Aorta (tissue), 5 donors: ENCODE measurements at places on chromosomes 1 and 21.

GRCh38 chr1:232678185-232678886 is 48.4 kb upstream of the SIPA1L2 start:
- no peak for DNase-seq

DNA sequence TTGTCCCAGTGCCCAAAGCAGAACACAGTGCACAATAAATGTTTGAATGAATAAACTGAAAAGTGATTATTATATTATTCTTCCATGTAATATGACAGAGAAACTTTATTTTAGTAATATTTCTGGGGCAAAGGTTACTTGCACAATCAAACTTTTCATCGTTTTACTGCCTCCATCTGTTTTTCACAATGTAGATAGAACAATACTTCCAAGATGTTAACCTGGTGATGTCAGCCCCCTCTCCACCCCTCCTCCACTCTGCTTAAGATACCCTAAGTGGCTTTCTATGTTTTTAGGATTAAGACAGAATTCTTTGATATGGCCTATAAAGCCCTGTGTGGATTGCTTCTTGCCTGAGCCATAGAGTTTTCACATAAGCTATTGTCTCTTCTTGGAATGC is 13.8 kb upstream of the NTMT2 start:
- no peak for DNase-seq

DNA sequence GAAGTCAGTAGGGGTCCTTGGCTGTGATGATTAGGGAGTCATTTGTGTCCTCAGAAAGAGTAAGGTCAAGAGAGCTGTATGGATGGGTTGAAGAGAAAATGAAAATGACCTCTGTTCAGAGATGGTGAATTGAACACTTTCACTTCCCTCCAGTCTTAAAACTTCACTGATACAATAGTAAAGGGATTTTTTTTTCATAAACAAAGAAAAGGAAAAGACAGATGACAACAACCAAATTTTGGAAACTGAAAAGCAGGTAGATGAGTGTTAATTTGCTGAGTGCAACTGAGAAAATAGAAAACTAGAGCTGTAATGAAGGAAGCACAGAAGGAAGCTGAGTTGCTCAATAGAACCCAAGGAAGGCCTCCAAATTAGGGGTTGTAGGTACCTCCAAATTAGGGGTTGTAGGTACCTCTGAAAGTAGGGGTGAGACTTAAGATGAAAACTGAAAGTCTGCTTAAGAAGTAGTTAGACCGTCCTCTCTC is 14.8 kb upstream of the S1PR1 start:
- DNase-seq: no peak

GRCh38 chr1:198151688-198152087 is 5.1 kb upstream of the NEK7 start:
- no peak for DNase-seq

DNA sequence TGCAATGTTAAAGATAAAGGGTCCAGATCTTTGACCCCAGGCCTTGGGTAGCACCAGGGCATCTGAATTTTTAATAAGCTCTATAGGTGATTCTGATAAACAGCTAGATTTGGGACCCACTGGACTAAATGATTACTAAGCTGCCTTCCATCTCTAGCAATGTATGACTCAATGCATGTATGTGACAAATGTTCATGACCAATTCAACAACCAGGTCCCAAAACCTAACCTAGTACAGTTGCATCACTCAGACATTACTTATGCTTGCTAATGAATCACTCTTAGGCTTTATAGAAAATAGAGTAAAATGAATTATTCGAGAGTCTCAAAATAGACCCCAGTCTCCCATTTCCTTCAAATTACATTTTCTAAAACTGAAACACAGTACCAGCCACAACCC is 35.5 kb downstream of the RCAN1 start:
- DNase-seq: no peak

GRCh38 chr1:25622531-25622930 is 5.9 kb downstream of the MAN1C1 start:
- no peak for DNase-seq
